Epithelial cell of alveolus of lung (primary cell): ENCODE measurements at places on chromosomes 4 and X. TPM values are rescaled to one million over a fixed set of nuclear protein-coding genes. Genes with fewer than 3 reads are reported as not detected.

Gene TMEM31
- not detected in 2 replicates for total RNA-seq

Gene NR3C2
- 0.24 and 1.3 TPM in 2 replicates for total RNA-seq

Gene ACE2
- total RNA-seq, result not detected in 2 replicates

Gene HMX1
- not detected in 2 replicates for total RNA-seq

Gene DDIT4L
- 0.26 and 0.40 TPM in 2 replicates for total RNA-seq
